ENCODE measurements at places on chromosomes 1 and 21.

DNA sequence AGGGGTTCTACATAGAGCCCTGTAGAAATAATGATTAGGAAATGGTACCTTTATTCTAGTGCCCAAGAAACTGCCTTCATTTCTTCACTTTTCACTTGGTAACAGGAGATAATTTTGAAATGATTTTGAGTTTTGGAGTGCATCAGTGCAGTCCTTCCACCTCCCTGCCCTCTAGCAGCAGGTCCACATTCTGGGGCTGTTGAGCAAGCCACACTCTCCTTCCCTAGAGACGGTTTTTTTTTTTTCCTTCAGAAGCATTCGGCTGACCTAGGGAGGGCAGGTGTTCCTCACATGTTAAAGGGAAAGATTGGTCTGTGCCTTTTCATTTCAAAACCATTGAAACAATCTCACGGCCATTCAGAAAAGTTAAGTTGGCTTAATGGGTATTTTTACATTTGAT, 39.8 kb downstream of the SLC37A1 start:
- no peak for DNase-seq

- DNase-seq, result no peak
Observed at GRCh38 chr1:13830170-13830569, 130.2 kb downstream of the PRDM2 start.

GRCh38 chr1:78170859-78171258, 125.1 kb downstream of the GIPC2 start:
- no peak for DNase-seq

DNA sequence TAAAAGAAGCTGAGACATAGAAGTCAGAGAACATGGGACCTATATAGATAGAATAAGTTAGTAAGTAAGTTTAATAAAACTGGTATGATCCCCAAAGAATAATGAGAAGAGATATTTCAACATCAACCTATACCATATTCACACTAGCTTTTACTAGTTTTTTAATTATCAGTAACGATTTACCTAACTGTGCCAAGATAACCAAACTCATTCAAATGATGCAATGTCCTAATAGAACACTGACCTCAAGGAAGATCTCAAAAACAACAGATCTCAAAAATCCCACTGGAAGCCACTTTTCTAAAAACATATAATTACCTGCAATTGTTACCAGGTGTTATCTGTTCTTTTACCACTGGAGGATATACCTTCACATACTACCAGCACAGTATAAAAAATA, 38.7 kb downstream of the ANKRD13C start:
- DNase-seq, result no peak

- no peak for DNase-seq
Observed at GRCh38 chr1:244735876-244736561, 83.1 kb downstream of the DESI2 start.
